ENCODE measurements at places on chromosomes 1 and 21. TPM values are rescaled to one million over a fixed set of nuclear protein-coding genes. Genes with fewer than 3 reads are reported as not detected.

ADAMTS1 gene
- total RNA-seq, result 17.9 TPM

C1orf74 gene
- total RNA-seq, result 5.0 TPM

KCNE1 gene
- total RNA-seq, result 0.13 TPM

EVA1C gene
- 7.2 TPM for total RNA-seq

RNU1-1 gene
- 1,866 TPM for total RNA-seq

ZFP69B gene
- total RNA-seq, result 18.5 TPM

KRTAP24-1 gene
- not detected for total RNA-seq

KIRREL1 gene
- total RNA-seq, result 187 TPM

CEP104 gene
- total RNA-seq, result 50.8 TPM

ZSCAN20 gene
- 3.9 TPM for total RNA-seq

TLCD4 gene
- 0.11 TPM for total RNA-seq

All from A673 (cell line).